ENCODE measurements at places on chromosomes 2 and 18. TPM values are rescaled to one million over a fixed set of nuclear protein-coding genes. Genes with fewer than 3 reads are reported as not detected.

The CPO gene
- not detected for total RNA-seq

The DIPK1C gene
- 12.9 TPM for total RNA-seq

GRCh38 chr2:105378276-105378840 lies 20.5 kb downstream of the FHL2 start:
- no peak for DNase-seq
- no peak overlapping the region for H3K4me3 ChIP-seq
- H3K27ac ChIP-seq: no peak overlapping the region
- no peaks in the 10 kb centered on the region for H3K4me1 ChIP-seq
- H3K36me3 ChIP-seq: no peaks in the 10 kb centered on the region
- H3K27me3 ChIP-seq: no peaks in the 10 kb centered on the region

DNA sequence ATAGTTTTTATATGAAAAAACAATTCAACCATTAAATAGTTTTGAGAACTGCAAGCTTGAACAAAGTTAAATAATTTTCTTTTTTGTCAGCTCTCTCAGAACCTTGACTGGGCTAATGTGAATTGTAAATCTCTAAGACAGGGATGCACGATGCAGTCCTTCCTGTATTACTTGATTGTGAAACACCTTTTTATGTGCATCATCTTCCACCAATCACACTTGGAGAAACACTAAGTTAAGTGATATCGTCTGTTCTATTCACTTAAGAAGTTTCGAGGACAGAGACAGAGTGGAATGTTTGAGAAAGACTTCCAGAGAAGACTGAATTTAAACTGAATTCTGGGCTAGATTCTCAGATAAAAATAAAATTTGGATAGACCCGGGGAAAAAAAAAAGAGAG lies 238.2 kb downstream of the MREG start:
- no peaks in the 10 kb centered on the region for H3K27me3 ChIP-seq
- no peak overlapping the region for H3K27ac ChIP-seq
- no peaks in the 10 kb centered on the region for H3K36me3 ChIP-seq
- DNase-seq: no peak
- no peak overlapping the region for H3K4me3 ChIP-seq
- peaks cover 29% of the 10 kb centered on the region for H3K4me1 ChIP-seq

- H3K27me3 ChIP-seq: no peaks in the 10 kb centered on the region
- H3K27ac ChIP-seq: no peak overlapping the region
- no peaks in the 10 kb centered on the region for H3K36me3 ChIP-seq
Observed at GRCh38 chr2:212330263-212330662, 208.3 kb downstream of the ERBB4 start.

The DNAH7 gene
- total RNA-seq: 0.49 TPM

- H3K27me3 ChIP-seq: no peaks in the 10 kb centered on the region
- no peaks in the 10 kb centered on the region for H3K36me3 ChIP-seq
- H3K27ac ChIP-seq: no peak overlapping the region
- no peak for DNase-seq
- no peak overlapping the region for H3K4me3 ChIP-seq
Observed at GRCh38 chr2:171420728-171421563, 12.8 kb downstream of the METTL8 start.

The NOSTRIN gene
- not detected for total RNA-seq

The CHRNG gene
- total RNA-seq: not detected

GRCh38 chr2:214311031-214311533 lies 99.8 kb upstream of the VWC2L start:
- peak; percentile 27 for DNase-seq
- no peaks in the 10 kb centered on the region for H3K4me1 ChIP-seq
- H3K27me3 ChIP-seq: no peaks in the 10 kb centered on the region
- H3K4me3 ChIP-seq: no peak overlapping the region
- H3K27ac ChIP-seq: no peak overlapping the region

DNA sequence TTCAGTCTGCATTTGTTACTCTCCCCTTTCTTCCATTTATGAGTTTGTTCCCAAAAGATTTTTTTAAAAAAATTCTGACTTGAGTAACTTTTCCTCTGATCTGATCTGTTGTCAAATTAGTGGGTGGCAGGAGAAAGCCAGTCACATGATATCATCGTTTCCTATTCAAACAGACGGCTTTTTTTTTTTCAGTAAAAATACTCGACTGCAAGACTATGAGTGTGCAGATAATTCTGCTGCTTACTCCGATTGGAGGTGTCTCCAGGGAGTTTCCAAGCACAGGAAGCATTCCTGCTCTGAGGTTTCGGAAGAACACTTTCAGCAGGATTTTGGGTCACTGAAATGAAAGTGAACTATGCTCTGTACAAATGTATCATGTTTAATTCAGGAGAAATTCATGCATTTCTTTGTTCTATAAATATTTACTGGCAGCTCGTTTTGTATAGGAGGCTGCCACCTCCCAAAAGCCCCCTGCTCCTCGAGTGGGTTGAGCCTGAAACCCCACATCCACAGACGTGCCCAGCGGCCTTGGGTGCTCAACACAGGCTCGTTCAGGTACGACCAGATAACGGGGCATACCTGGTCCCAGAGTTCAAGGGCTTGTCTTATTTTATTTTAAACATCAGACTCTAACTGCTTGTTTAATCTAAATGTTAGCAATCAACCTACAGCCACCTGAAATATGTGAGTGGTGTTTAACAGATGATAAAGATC lies 126.9 kb upstream of the ZNF516 start:
- H3K4me3 ChIP-seq: peak overlapping the region; percentile 32
- H3K27me3 ChIP-seq: no peaks in the 10 kb centered on the region
- H3K36me3 ChIP-seq: no peaks in the 10 kb centered on the region
- DNase-seq: no peak
- peaks cover 58% of the 10 kb centered on the region for H3K4me1 ChIP-seq
